ENCODE measurements at places on chromosomes 5 and 9.

GRCh38 chr9:132234535-132234934 lies 72.7 kb downstream of the NTNG2 start:
- no peak for DNase-seq

DNA sequence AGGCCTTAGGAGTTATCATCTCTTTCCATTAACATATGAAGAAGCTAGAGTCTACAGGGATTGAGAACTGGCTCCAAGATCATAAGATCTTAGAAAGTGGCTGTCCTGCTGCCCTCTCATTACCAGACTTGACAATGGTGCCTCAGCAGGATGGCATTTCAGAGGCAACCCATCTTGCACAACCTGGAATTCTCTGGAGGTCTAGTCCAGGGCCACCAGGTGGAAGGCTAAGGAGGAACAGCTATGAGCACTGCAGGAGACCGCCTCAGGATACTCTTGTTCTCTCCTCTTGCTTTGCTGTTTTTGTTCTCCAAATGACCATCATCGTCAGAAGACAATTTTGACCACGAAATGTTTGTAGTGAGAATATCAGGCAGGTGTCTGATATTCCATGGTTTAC lies 322.6 kb downstream of the FBXL17 start:
- DNase-seq: no peak

GRCh38 chr9:98364086-98364485 lies 108.6 kb upstream of the TBC1D2 start:
- DNase-seq: no peak

DNA sequence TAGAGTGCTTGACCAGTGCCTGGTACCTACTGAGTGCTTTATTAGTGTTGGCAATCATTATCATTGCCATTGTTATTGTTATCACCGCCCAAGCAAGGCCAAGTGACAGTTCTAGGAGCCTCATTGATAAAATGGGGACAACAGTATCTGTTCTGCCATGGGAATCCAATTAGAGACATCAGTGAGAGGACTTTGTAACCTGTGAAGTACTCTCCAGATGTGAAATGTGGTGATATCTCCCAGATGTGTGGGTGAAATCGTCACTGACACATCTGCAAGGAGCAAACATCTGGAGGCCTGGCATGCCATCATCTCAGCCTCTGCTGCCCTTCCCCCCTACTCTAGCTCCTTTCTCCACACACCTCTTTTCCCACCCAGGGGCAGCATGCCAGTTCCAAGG lies 260.8 kb downstream of the PAPPA start:
- no peak for DNase-seq

- no peak for DNase-seq
These were observed 215.7 kb upstream of the GLRA1 start for GRCh38 chr5:152140347-152140746.

DNA sequence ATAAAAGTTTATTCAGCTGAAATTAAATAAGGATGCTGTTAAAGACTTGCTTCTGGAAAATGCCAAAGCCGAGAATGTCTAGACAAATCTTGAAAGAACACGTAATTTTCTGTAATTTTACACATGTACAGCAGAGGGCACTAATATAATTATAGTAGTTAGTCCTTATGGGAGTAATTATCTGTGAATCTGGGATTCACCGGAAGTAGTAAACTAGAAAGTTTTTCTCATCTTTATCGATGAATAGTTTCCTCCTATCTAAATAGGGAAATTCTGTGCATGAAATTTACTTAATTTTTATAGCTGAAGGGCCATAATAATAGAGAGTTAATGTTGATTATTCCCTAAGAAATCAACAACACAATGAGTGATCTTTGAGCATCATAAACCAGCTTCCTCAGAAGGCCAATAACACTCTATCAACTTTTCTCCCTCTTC lies 18.4 kb upstream of the CNTLN start:
- no peak for DNase-seq

GRCh38 chr5:66494437-66494836 lies 101.8 kb upstream of the MAST4 start:
- DNase-seq: no peak
